ENCODE measurements at places on chromosomes 3 and 15.

- no peak for DNase-seq
These were observed 188.3 kb downstream of the IL5RA start for GRCh38 chr3:2921903-2922302.

GRCh38 chr3:37054370-37054769, 61.1 kb downstream of the MLH1 start:
- no peak for DNase-seq

DNA sequence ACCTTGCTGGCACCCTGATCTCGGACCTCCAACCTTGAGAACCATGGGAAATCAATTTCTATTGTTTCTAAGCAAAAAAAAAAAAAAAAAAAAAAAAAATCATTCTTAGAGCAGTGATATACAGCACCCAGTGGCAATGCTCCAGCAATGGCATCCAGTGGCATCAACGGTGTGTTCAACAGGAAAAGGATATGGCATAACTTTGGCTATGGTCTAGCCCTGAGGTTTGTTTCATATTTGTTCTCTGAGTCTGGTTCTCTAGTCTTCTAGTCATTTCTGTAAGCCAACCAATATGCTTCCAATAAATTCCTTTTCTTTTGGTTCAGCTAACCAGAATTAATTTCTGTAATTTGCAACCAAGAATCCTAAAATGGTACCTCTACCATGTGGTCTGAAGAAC, 19.2 kb downstream of the DENND4A start:
- DNase-seq, result no peak

DNA sequence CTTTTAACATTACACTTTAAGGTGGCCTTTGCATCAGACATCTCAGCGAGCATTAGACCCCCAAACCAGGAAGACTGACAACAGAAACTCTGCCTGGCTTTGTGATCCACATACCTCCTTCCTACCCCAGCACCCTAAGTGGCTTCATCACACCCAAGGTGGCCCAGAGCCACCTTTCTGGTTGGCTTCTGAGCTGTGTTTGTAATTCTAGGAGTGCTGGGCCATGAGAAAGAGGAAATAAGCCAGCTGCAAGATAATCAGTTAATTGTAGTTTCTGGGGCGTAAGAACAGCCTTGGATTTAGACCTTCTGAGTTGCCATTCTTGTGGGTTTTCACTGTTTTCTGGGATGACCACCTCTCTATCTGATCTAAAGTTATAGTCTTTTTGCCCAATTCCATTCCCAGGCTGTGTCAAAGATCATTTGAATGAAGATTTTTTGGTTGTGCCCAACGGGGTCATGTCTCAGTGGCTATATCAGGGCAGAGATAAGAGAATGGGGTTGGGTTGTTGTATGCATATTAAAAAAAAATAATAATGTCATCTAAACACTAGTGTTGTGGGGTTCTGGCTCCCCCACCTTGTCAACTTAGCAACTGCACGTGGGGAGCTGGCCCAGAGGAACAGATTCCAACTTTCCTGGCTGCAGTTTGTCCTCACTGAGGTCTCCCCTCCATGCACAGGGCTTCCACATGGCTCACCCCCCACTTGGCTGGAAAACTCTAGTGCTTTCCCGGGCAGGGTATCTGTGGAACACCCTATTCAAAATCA, 234.8 kb upstream of the WNT5A start:
- DNase-seq, result no peak

DNA sequence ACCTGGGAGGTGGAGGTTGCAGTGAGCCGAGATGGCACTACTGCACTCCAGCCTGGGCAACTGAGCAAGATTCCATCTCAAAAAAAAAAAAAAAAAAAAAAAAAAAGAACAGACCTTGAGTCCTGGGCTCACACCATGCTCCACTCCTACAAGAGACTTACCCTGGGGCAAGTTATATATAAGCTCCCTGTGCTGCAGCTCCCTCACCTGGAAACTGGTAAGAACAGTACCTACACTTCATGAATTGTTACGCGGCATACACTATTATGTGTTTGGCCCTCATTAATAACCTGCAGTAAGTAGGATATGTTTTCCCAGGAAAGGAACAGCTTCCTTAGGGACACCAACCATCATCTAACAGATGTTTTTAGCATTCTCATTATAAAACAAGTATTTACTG, 119.6 kb downstream of the FMN1 start:
- DNase-seq, result no peak

GRCh38 chr3:127784283-127784682, 38.0 kb downstream of the MGLL start:
- no peak for DNase-seq
